ENCODE measurements at places on chromosomes 6 and 20.

GRCh38 chr6:12335717-12336116 lies 45.6 kb downstream of the EDN1 start:
- no peak for DNase-seq

- DNase-seq: no peak
These were observed 351.3 kb downstream of the ZFAND3 start for GRCh38 chr6:38170666-38171355.

- no peak for DNase-seq
These were observed 25.6 kb upstream of the SMOC2 start for GRCh38 chr6:168415098-168415992.

DNA sequence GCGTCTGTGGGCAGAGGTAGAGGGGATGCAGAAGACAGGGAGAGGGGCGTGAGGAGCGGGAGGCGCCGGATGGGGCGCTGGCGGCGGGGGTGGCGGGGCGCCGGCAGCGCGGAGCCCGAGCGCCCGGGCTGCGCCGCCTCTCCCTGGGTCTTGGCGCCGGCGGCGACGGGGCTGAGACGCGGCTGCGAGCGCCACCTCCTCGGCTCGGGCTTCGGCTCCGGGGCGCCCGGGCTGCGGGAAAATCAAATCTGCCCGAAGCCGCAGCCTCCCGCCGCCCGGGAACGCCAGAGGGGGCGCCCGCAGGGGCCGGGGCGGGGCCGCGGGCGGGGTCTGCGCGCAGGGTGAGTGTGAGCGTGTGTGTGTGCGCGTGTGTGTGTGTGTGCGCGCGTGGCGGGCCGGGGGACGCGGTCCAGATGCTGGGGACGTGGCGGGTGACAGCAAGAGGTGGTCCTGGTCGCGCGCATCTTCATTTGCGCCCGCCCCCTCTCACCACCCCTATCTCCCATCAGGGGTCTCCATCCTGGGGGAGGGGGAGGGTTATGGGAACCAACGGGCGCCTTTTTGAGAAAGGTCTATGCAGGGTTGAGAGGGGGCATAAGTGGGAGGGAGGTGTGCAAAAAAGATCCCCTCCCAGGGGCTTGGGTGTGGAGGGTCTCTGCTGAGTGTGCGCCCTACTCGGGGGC lies 646 bp upstream of the CPNE5 start:
- DNase-seq: peak; percentile 48

GRCh38 chr6:82144852-82145340 lies 102.6 kb downstream of the IBTK start:
- no peak for DNase-seq

- peak; percentile 78 for DNase-seq
These were observed at the start of gene SLC22A3 for GRCh38 chr6:160348223-160349019. Gene SLC22A3 (plus strand): TSS chr6:160348378. CDS start chr6:160348420, 42 bp downstream.

DNA sequence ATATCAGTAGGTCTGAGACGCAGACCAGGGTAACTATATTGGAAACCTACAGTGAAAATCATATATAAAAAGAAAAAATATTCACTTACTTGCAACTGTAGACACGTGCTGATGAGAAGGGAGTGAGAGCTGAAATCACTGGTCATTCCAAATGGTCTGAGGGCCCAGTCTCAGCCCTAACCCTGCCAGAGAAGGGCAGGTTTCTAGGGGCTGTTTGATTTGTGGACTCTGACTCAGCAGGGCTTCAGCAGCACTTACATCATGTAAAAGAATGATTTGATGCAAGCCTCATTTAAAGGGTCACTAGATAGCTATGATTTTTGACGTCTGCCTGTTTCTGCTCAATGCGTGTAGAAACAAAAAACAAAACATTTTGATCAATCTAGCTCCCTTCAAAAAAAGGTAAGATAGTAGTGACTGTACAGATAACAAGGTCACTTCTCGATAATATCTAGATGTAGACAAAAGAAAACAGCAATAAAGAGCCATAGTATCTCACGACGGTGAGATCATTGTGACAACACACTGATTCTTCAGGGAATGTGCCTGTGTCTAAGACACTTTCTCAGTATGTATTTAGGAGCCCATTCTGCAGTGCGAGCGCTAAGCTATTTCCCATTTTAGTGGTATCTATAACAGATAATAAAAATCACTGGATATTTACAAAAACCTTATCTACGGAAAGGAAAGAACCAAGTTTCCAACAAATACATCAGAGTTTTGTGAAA lies 307.2 kb downstream of the HIVEP2 start:
- no peak for DNase-seq

GRCh38 chr20:44051661-44052000 lies 135.4 kb downstream of the JPH2 start:
- DNase-seq: no peak

GRCh38 chr6:6586671-6587526 lies 1.6 kb upstream of the LY86 start:
- no peak for DNase-seq

GRCh38 chr6:144065213-144065660 lies 30.1 kb downstream of the SF3B5 start:
- no peak for DNase-seq

GRCh38 chr6:11368760-11369159 lies 136.3 kb upstream of the NEDD9 start:
- DNase-seq: no peak

GRCh38 chr20:17859002-17859615 lies 109.5 kb downstream of the SNX5 start:
- DNase-seq: peak; percentile 73

DNA sequence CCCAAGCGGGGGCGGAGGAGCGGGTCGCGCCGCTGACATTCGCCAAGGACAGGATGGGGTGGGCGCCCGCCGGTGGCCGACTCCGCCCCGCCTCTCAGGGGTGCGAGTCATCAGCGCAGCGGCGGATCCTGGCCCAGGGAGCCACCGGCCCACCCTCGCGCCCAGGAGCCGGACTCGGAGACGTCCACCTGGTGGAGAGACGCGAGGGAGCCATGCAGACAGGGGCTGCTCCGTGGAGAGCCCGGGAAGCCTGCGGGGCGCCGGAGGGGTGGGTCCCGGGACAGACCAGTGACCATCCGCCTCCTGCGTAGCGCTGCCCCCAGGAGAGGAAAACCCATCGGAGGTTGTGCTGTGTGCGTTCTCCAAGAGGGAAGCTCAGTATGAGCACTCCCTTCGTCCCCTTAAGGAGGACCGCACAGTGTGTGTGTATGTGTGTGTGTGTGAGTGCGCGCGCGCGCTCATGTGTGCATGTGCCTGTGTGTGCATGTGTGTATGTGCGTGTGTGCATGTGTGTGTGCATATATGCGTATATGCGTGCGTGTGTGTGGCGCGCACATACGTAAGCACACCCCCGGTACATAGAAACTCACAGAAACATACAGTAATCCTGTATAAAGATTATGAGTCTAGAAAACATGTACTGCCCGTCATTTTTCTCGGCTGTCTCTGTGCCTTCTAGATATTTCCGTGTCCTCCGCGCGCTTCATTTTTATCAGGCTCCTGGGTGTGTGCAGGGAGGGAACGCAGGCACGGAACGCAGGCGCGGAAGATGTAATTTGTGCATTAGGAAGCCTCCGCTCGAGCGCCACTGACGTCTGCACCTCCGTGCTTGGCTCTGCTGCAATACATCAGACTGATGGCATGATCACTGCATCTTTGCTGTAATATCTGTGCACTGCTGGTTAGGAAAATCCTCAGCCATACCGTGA lies 158.9 kb downstream of the TBXT start:
- DNase-seq: no peak

GRCh38 chr6:28693751-28694443 lies 168.2 kb downstream of the GPX5 start:
- DNase-seq: no peak

DNA sequence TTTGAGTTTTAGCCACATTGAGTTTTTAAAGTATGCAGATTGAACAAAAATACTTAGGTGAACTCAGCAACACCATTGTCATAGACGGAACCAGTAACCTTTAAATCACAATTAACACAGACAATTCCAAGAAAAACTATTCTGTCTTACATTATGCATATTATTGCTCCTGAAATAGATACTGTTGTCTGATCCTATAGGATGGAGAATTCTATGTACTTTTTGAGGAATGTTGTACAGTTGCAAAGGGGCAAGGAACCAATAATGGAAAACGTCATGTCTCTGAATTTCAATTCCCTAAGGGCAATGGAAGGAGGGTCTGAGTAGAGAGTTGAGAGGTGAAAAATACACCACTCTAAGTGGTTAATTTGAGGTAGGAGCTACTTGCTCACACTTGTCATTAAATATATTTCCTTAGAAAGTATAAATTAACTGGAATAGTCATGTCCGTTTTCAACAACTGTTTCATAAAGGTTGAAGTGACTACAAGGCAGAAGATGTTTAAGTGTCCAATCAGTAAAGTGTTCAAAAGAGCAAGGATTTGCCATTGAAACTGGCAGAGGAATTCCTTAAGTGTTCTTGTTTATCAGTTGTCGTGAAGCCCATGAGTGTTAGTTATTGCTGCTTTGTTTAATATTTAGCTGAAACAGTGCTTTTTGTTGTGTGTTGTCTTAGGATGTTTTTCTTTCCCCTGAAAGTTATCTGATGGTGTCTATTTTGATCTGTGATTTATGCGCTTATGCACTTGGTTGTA lies 1.3 kb downstream of the NKAIN2 start:
- DNase-seq: no peak

GRCh38 chr6:72401865-72402264 lies 220.0 kb upstream of the KCNQ5 start:
- no peak for DNase-seq

- no peak for DNase-seq
These were observed 158.9 kb downstream of the RALGAPA2 start for GRCh38 chr20:20553541-20553940.

DNA sequence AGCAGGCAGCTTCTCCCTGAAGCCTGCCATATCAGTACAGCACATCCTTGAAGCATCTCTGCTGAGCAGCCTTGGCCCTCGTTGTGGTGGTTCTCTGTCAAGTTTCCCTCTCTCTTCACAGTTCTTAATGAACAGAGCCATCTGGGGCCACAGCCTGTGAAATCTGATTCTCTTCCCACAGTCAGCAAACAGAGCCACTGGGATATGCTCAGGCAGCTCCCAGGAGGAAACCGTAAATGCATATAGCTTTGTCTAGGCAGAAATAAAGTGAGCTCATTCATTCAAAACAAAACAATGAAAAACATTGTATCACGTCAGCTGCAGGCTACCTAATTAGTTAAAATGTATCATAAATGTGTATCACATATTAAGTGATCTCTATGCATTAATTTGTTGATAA lies 80.3 kb downstream of the TBC1D7 start:
- no peak for DNase-seq

DNA sequence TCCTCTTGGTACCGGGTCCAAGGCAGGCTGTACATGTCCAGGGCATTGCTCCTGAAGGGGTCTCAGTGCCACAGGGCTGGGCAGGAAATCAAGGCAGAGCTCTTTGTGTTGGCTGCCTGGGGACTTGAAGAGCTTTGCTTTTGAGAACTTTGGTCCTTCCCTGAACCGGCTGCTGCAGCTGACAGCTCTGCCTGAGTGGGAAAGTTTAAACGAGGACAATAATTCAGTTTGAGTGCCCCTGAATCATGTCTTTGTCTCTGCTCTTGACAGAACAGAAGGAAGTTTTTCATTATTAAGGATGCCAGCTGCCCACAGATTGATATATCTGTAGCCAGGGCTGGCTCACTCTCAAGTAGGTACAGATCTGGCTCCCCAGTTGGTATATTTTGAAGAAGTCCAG lies 56.1 kb downstream of the ANKRD6 start:
- DNase-seq: no peak

- no peak for DNase-seq
These were observed 247.7 kb upstream of the FAM83B start for GRCh38 chr6:54598787-54599313.

GRCh38 chr20:13430346-13431002 lies 208.3 kb downstream of the TASP1 start:
- DNase-seq: no peak

- DNase-seq: peak; percentile 60
These were observed 80.3 kb upstream of the HTR1E start for GRCh38 chr6:86856937-86857563.

DNA sequence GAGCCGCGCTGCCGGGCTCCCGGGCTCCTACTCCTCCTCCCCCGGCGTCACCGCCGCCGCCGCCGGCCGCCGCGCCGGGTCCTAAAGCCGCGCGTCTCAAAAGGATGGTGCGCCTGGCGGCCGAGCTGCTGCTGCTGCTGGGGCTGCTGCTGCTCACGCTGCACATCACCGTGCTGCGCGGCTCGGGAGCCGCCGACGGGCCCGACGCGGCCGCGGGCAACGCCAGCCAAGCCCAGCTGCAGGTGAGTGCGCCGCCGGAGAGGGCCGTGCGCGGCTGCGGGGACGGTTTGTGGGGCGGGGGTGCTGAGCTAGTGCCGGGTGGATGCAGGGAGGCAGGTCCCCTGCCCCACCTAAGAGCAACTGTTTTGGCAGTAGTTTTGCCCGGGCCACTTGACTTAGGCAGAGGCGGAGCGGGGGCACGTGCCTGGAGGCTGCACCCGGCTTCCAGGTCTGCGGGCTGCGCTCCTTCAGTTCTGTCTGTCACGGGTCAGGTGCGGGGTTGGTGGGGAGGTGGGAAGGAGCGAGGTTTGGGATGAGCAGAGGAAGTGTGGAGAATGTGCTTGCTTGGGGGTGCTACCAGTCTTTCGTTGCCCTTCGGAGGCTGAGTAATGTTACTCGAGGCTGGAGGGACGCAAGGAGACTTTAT lies 722 bp downstream of the ISM1 start:
- DNase-seq: peak; percentile 78

- no peak for DNase-seq
These were observed 85.9 kb downstream of the THBS2 start for GRCh38 chr6:169167581-169168301.

DNA sequence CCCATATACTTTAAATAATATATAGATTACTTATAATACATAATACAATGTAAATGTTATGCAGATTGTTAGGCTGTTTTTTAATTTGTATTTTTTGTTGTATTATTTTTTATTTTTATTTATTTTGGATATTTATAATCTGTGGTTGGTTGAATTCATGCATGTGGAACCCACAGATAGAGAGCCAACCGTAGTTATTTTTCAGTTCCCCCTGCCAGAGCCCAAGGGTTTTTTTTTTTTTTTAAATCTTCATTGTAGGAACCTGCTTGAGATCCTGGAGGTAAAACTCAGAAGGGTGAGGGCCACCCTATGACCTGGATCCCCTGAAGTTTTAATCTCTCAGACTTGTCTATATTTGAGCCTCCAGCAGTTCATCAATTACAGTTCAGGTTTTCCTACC lies 133.2 kb downstream of the B3GAT2 start:
- DNase-seq: no peak

DNA sequence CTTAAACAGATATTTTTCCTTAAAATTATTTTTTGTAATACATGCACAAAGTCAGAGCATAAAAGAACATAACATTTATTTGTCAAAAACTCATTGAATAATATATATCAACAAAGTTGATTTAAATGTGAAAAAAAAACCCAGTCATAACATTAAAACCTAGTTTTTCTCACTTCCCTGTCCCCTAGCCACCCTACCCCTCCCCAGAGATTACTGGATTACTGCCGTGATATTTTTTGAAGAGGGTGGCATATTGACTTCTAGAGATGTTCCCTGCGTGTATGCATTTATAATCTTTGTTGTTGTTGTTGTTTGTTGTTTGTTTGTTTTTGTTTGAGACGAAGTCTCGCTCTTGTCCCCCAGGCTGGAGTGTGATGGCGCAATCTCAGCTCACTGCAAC lies 52.4 kb upstream of the ARMC2 start:
- DNase-seq: no peak
